ENCODE measurements at places on chromosomes 13 and 19.

DNA sequence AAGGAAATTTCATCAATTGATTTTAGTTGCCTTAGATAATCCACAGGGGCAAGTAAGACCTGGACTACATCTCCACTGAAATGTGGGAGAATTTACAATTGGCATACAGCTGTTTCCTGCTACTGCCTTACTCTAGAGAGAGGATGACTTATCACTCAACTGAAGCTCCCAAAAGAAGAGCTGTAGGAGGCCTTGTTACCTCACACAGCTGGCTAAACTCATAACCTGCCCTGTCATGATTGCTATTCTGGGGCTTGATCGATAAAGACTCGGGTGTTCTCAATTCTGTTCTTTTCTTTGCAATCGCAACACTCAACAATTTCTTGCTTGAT is 1396.4 kb downstream of the EFNB2 start:
- DNase-seq = no peak

- DNase-seq = no peak
These were observed 99.0 kb downstream of the ERCC5 start for GRCh38 chr13:102944821-102945220.

GRCh38 chr19:36101550-36102327 is 9.2 kb upstream of the OVOL3 start:
- no peak for DNase-seq

DNA sequence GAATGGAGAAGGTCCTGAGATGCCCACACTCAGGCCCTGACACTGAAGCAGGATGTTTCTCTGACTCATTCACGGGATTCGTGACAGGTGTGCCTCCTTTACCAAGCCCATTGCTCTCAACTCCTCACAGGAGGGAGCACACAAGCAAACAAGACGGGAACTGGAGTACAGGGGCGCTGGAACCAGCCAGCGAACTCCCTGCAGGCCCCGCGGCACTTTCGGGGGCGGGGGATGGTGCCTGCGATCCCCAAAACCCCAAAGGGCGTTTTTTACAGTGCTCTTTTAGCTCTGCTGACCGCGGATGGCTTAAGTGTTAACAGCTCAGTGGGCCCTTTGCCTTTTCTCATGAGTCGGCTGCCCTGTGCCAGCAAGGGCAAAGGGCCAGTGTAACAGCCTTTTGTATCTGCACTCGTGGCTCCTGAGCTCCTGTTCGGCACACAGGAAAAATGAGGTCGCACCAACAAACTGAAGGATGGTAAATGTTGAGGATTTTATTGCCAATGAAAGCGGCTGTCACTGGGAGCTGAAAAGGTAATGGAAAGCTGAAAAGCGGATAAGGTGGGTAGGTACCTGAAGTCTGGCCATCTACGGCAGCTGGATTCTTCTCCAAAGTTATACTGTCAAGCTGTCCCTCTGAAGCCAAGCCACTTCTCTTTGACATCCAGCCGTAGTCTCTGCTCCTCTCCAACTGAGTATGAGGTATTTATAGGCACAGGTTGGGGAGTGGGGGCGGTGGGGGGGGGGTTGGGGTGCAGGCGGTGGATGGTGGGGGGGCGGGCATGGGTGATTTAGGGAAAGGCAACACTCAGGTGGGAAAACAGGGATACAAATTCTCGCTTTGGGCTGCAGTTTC is 65.0 kb upstream of the TRPC4 start:
- no peak for DNase-seq

DNA sequence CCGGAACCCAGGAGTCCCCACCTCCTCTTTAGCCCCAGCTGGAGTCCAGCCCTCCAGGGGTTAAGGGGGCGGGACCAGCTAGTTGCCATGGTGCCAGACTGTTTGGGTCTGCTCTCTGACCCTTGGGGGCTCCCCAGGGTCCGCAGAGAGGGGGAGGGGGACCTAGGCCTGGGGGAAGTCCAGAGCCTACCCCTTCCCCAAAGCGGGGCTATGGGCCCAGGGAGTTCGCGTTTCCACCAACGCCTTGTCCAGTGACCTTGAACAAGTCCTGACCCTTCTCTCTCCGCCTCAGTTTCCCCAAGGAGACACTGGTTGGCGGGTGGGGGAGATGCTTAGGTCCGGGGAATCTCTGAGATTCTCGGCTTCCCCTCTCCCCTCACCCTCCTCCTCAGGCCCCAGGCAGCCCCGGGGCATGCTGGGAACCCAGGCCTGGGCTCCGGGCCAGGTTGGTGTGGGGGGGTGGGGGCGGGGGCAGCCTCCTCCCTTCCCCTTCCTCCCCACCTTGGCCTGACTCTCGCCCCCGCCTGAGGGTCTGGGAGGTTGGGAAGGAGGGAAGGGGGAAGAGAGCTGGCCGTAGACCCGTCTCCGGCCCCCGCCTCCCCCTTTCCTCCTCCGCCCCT is 2.6 kb upstream of the SPACA6 start:
- peak; percentile 71 for DNase-seq

DNA sequence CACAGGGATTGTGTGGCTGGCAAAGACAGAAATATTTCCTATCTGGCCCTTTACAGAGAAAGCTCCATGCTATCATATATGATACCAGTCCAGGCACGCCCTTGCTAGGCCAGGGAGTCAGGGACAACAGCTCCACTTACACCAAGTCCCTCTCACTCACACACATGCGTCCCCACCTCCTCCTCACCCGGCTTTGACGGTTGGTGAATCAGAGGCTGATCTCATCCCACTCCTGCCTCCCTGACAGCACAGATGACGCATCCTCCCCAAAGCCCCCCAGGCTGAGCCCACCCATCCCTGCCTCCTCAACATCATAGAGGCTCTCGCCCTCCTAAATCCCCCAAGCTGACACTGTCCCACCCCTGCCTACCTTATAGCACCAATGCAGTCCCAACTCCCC is 62.7 kb downstream of the F2RL3 start:
- DNase-seq = no peak

GRCh38 chr19:607301-608154 is 17.8 kb downstream of the HCN2 start:
- DNase-seq = no peak

DNA sequence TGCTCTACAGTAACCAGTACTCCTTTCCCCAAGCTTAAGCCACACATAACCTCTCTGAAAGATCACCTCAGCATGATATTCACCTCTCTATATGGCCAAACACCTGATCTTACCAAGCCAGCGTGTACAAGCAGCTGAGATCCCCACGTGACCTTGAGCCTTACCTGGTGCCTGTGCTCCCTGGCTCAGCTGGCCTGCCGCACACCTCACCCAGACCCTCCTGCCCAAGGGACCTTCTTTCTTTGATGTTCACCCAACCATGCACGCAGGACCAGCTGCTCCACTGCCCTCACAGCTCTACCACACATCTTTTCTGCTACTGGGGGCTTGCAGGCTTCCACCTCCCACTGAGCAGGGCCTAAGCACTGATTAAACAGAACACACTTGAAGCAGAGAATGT is 9.0 kb downstream of the DHRS12 start:
- DNase-seq = no peak

- no peak for DNase-seq
These were observed 437.4 kb upstream of the SPRY2 start for GRCh38 chr13:80778297-80778696.

DNA sequence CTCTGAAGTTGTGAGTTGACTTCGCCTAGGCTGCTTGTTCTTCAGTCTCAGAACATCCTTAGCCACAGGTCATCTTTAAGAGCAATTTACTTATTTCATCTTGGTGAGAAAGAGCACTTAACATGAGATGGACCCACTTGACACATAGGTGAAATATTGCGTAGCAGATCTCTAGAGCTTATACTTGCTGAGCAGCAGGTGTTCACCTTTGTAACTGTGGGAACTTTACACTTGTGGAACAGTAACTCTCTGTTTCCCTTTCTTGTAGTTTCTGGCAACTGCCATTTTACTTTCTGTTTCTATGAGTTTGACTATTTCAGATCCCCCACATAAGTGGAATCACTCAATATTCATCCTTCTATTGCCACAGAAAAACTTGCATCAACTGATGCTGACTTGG is 95.7 kb downstream of the SLC10A2 start:
- no peak for DNase-seq

DNA sequence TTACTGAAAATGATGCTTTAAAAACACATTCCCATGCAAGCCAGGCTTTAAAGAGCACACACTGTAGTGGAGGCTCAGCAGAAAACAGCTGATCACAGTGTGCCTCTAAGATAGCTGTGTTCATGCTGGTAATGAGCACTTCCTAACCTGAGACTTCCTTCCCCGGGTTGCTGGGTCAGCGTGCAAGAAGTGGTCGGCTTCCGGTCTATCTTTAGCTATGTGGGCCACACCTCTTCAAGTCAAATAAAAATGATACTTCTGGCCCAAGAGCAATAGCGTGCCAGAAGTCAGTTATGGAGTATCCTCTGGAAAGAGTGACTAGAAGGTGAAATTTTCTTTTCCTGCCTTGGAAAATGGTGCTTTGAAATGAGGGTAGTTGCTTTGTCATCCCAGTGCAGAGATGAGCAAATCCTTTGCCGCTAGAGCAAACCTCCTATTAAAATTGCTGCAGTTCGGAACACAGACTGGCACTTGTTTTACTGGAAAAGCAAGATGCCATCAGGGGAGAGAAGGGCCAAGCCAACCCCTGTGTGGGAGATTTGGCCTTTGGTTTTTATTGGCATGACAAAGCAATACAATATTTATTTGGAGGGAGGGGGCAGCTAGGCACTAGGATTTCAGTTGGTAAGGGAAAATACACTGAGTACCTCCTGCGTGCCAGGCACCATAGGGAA is 64.2 kb downstream of the ARHGAP35 start:
- no peak for DNase-seq

DNA sequence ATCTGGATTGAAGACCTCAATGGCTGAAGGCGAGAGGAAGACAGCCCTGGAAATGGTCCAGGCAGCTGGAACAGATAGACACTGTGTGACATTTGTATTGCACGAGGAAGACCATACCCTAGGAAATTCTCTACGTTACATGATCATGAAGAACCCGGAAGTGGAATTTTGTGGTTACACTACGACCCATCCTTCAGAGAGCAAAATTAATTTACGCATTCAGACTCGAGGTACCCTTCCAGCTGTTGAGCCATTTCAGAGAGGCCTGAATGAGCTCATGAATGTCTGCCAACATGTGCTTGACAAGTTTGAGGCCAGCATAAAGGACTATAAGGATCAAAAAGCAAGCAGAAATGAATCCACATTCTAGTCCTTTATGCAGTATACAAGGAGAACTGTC is 1.2 kb downstream of the POLR1D start:
- DNase-seq = no peak

DNA sequence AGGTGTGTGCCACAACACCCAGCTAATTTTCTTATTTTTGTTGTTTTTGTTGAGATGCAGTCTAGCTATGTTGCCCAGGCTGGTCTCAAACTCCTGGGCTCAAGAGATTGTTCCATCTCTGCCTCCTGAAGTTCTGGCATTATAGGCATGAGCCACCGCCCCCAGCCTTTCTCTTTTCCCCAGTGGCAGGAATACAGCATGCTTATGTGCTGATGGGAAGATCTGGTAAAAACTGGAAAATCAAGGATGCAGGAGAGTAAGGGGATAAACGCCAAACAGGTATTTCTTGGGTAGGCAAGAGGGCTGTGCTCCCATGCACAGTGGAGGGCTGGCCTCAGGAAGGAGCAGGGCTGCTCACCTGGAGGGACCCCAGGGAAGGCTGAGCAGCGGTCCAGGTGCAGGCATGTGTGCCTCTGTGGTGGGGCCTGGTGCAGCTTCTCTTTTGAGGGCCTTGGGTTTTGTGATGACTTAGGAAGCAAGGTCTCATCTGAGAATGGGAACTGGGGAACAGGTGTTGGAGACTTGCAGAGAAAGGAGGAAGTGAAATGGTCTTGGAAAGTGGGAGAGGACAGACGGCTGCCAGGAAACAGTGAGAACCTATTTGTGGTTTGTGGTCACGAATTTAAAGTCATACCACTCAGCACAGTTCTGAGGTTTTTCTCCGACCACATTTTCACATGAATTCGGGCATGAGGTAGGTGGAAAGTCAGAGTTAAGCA is 106.5 kb downstream of the TEX26 start:
- no peak for DNase-seq

GRCh38 chr13:67520886-67521285 is 290.8 kb upstream of the PCDH9 start:
- DNase-seq = no peak

- no peak for DNase-seq
These were observed 757 bp downstream of the CCDC124 start for GRCh38 chr19:17933414-17934129.

GRCh38 chr13:39767791-39768517 is 112.5 kb downstream of the COG6 start:
- DNase-seq = no peak

DNA sequence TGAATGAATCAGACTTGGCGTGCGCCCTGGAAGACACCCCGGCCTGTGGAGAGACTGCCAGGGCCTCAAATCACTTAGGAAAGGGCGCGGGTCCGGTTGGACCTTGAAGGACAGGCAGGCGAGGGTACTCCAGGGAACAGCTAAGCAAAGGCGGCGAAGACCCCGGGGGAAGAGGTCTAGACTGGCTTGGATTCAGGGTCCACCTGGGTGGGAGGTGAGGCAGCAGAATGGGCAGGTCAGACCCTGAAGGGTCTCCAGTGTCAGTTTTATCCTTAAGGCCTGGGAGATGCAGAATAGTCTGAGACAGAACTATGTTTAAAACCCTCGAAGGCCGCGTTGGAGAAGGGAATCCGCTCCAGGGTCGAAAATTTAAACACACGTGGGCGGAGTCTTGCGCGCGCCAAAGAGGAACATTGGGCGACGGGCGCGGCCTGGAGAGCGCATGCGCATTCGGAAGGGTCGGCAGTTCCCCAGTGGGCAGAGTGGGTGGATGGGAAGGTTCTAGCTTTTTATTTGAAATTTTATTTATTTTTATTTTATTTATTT is 567 bp upstream of the SMG9 start:
- DNase-seq = peak; percentile 90

GRCh38 chr13:43494206-43494605 is 292.6 kb downstream of the ENOX1 start:
- no peak for DNase-seq

DNA sequence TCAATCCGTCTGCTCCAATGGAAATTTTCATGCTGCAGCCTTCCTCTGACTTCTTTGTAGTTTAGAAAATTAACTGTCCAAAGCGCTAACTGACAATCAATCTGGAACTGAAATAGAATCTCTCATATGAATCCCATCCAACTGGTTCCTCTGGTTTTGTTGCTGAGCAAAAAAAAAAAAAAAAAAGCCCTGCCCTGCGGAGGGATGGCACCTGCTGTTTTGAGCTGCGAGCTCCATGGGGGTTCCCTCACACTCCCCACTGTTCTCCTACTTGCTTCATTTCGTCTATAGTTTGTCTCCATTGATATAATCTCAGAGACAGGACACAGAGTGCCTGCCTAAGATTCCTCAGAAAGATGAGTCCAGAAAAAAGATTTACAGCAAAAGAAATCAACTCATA is 33.4 kb downstream of the FAAP24 start:
- DNase-seq = no peak

GRCh38 chr13:42649831-42650230 is 75.9 kb downstream of the TNFSF11 start:
- DNase-seq = no peak

GRCh38 chr13:99606324-99607066 is 105.2 kb downstream of the TM9SF2 start:
- DNase-seq = peak; percentile 97

DNA sequence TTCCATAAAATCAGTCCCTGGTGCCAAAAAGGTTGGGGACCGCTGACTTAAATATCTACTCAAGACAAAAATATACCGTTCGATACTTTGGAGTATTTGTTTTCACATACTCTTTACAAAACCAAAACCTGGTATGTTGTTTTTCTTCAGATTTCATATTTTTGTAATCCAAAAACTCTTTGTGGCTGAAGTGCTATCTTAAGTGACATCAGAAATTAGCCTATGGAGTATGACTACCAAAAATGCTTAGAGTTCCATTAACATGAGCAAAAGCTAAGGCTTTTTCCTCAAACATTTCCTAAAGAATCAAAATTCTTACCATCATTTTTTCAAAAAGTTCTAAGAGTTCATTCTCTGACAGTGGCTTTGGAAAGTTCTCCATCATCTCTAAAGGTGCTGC is 52.0 kb downstream of the DIAPH3 start:
- DNase-seq = no peak

All from activated CD8-positive, alpha-beta memory T cell treated with anti-CD3 and anti-CD28 coated beads, Interleukin-2, amount 50 U/mL, for 48 hours (primary cell).